Tibial nerve (tissue), 4 donors: ENCODE measurements at places on chromosomes 4 and X. TPM values are rescaled to one million over a fixed set of nuclear protein-coding genes. Genes with fewer than 3 reads are reported as not detected.
A peak's percentile ranks its signal among the peaks of the same experiment; 100 is the strongest.

GRCh38 chr4:164512124-164512523 lies 241.8 kb upstream of the SMIM31 start:
- H3K4me1 ChIP-seq: no peaks in the 10 kb centered on the region
- no peak overlapping the region for H3K4me3 ChIP-seq
- no peaks in the 10 kb centered on the region for H3K27me3 ChIP-seq
- no peak for DNase-seq
- H3K36me3 ChIP-seq: no peaks in the 10 kb centered on the region

DNA sequence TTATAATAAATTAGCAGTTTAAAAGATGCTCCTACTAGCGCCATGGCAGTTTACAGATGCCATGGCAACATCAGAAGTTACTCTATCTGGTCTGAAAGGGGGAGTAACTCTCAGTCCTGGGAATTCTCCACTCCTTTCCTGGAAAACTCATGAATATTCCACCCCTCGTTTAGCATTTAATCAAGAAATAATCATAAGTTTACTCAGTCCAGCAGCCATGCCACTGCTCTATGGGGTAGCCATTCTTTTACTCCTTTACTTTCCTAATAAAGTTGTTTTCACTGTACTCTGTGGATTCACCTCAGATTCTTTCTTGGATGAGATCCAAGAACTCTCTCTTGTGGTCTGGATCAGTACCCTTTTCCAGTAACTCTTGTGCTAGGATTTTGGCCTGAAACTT lies 52.3 kb downstream of the GUCY1B1 start:
- H3K4me3 ChIP-seq: no peak overlapping the region
- no peaks in the 10 kb centered on the region for H3K36me3 ChIP-seq
- no peaks in the 10 kb centered on the region for H3K27me3 ChIP-seq
- H3K27ac ChIP-seq: no peak overlapping the region

SLIT2 gene
- total RNA-seq: 51.3 TPM

- no peak overlapping the region for H3K4me3 ChIP-seq
- no peaks in the 10 kb centered on the region for H3K36me3 ChIP-seq
- H3K4me1 ChIP-seq: peaks cover 16% of the 10 kb centered on the region
- H3K27ac ChIP-seq: no peak overlapping the region
- DNase-seq: no peak
- no peaks in the 10 kb centered on the region for H3K27me3 ChIP-seq
These were observed 169.6 kb downstream of the CAMK2D start for GRCh38 chr4:113591982-113592381.

P2RY4 gene
- total RNA-seq: 0.84 TPM

DNA sequence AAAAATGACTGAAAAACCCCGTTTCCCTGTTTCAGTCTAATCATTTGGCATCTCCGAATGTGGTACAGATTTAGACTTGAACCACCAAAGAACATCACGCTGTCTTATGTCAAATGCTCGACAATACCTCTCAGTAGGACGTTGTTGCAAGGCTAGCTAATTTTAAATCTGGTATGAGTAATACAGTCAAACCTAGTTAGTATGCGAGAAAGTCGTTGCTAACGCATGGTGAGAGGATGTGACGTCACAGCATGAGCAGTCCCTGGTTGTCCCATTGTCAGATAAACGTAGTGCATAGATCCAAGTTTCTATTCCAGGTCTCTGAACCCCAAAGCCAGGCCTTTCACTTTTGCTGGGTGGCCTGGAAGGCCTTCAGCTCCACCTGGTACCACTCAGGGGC lies 44.7 kb downstream of the SETD7 start:
- H3K36me3 ChIP-seq: no peaks in the 10 kb centered on the region
- H3K4me1 ChIP-seq: peaks cover 5% of the 10 kb centered on the region
- DNase-seq: no peak
- no peak overlapping the region for H3K27ac ChIP-seq
- no peaks in the 10 kb centered on the region for H3K27me3 ChIP-seq
- H3K4me3 ChIP-seq: no peak overlapping the region

- H3K36me3 ChIP-seq: no peaks in the 10 kb centered on the region
- H3K4me3 ChIP-seq: no peak overlapping the region
- no peak overlapping the region for H3K27ac ChIP-seq
- H3K4me1 ChIP-seq: no peaks in the 10 kb centered on the region
- DNase-seq: no peak
These were observed 90.2 kb downstream of the CPZ start for GRCh38 chr4:8682725-8683124.

GRCh38 chrX:76454456-76454927 lies 27.0 kb downstream of the MAGEE1 start:
- DNase-seq: no peak
- H3K27ac ChIP-seq: no peak overlapping the region
- no peaks in the 10 kb centered on the region for H3K36me3 ChIP-seq
- no peaks in the 10 kb centered on the region for H3K4me1 ChIP-seq

- H3K4me3 ChIP-seq: peak overlapping the region; percentile 12
- no peaks in the 10 kb centered on the region for H3K27me3 ChIP-seq
- H3K4me1 ChIP-seq: no peaks in the 10 kb centered on the region
- H3K27ac ChIP-seq: no peak overlapping the region
These were observed 46.3 kb downstream of the TEX13B start for GRCh38 chrX:107935664-107936433.

MAGEA12 gene
- not detected for total RNA-seq

PPARGC1A gene
- 5.9 TPM for total RNA-seq

DNA sequence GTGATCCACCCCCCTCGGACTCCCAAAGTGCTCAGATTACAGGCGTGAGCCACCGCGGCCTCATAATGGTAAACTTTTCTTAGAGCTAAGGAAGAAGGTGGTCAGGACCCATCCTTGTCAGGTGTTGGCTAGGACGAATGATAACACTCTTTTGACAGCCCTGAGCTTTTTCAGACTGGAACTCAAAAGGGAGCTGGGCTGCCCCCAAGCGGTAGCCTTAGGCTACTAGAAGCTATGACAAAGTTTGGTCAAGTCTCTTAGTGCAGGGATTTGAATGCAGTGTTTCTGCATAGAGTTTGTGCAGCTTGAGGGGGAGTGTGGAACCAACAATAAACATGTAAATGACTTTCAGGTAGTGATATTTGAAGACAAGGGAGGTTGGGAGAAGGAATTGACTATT lies 11.8 kb upstream of the HSD17B10 start:
- peaks cover 47% of the 10 kb centered on the region for H3K27me3 ChIP-seq
- DNase-seq: no peak
- H3K4me1 ChIP-seq: no peaks in the 10 kb centered on the region
- no peaks in the 10 kb centered on the region for H3K36me3 ChIP-seq
- H3K27ac ChIP-seq: no peak overlapping the region
- no peak overlapping the region for H3K4me3 ChIP-seq

EGFL6 gene
- not detected for total RNA-seq

JCHAIN gene
- 17.4 TPM for total RNA-seq

- H3K36me3 ChIP-seq: no peaks in the 10 kb centered on the region
- no peaks in the 10 kb centered on the region for H3K27me3 ChIP-seq
- no peak for DNase-seq
- H3K27ac ChIP-seq: no peak overlapping the region
- H3K4me3 ChIP-seq: no peak overlapping the region
These were observed 37.4 kb downstream of the CXorf58 start for GRCh38 chrX:23945206-23945605.

DNA sequence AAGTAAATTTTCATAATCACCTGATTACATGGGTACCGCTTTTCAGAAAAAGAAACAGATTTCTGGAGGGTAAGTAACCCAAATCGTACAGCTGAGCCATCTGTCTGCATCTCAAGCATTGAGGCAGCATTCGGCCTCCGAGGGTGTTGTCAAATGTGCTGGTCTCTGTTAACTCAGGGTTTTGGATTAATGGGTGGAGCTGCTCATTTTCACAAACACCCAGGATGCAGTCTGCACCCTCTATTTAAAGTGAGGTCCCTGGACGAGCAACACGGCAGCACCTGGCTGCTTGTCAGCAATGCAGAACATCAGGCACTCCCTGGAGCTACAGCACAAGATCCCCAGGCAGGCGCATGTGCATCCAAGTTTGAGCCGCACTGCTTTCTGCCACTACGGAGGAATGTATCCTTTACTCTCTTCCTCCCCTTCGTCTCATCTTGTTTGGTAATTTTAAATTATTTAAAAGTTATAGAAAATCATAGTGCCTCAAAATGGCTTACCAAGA lies 24.7 kb upstream of the NAP1L5 start:
- no peak overlapping the region for H3K27ac ChIP-seq
- no peak for DNase-seq
- H3K4me1 ChIP-seq: no peaks in the 10 kb centered on the region
- H3K4me3 ChIP-seq: no peak overlapping the region
- H3K36me3 ChIP-seq: no peaks in the 10 kb centered on the region

- peaks cover 22% of the 10 kb centered on the region for H3K4me1 ChIP-seq
- no peaks in the 10 kb centered on the region for H3K27me3 ChIP-seq
- no peak for DNase-seq
- H3K36me3 ChIP-seq: no peaks in the 10 kb centered on the region
- H3K4me3 ChIP-seq: no peak overlapping the region
These were observed 290.3 kb downstream of the LDB2 start for GRCh38 chr4:16608123-16608522.

DNA sequence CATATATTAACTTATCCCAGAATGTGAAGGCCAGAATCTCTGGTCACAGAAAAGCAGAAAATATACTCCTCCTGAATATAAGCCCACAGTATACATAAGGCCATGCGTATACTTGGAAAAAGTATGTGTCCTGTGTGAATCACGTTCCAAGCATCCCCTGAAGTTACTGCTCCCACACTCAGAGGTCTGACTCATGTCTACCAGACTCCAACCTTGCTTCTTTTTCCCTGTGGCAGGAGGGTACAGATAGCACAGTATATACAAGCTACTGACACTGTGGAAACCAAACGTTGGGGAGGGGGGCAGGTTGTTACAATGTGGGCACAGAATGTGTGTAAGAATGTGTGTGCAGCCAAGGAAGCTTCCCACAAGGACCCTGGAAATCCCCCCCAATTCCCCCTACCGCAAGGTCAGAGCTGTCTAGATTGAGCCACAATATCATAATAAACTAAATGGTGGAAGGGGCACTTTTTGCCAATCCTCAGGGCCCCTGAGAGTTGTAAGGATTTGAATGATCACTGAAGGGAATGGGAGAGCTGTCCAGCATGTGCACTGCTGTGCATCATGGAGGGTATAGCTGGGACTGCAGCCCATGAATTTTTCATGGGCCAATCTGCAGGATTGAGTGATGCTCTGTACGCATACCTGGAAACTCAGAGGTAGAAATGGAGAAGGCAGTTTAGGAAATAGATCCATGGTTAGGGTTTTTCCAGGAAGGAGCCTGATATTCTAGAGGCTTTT lies 7.4 kb upstream of the RELL1 start:
- H3K27ac ChIP-seq: no peak overlapping the region
- H3K4me1 ChIP-seq: no peaks in the 10 kb centered on the region
- no peak for DNase-seq
- H3K36me3 ChIP-seq: no peaks in the 10 kb centered on the region
- H3K27me3 ChIP-seq: no peaks in the 10 kb centered on the region

- no peak overlapping the region for H3K27ac ChIP-seq
- H3K4me1 ChIP-seq: no peaks in the 10 kb centered on the region
- H3K36me3 ChIP-seq: no peaks in the 10 kb centered on the region
- H3K4me3 ChIP-seq: no peak overlapping the region
- no peaks in the 10 kb centered on the region for H3K27me3 ChIP-seq
These were observed 20.7 kb upstream of the ZNF185 start for GRCh38 chrX:152876931-152877840.

DNA sequence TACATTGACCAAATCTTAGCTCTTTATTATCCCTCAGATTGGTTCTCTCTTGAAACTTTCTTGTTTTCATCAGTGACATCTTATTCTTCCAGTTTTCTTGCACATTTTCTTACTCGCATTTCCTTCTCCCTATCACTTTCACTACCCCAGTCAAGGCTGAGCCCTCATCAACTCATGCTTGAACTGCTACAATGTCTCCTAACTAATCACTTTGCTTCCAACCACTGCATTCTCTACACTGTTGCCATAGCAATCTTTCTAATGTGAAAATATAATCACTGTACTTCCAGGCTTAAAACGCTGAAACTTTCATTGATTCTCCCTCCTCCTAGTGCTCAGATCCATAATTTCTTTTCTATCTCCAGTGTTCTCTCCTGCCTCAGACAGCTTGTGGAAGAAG lies 22.2 kb upstream of the LPAR4 start:
- no peaks in the 10 kb centered on the region for H3K4me1 ChIP-seq
- H3K27ac ChIP-seq: no peak overlapping the region
- no peak for DNase-seq
- no peak overlapping the region for H3K4me3 ChIP-seq
- H3K36me3 ChIP-seq: no peaks in the 10 kb centered on the region

CT45A5 gene
- total RNA-seq: not detected

- no peaks in the 10 kb centered on the region for H3K27me3 ChIP-seq
- no peaks in the 10 kb centered on the region for H3K36me3 ChIP-seq
- H3K27ac ChIP-seq: no peak overlapping the region
- H3K4me1 ChIP-seq: no peaks in the 10 kb centered on the region
These were observed 2.9 kb downstream of the NOCT start for GRCh38 chr4:139018501-139018900.

GRCh38 chr4:107497054-107497453 lies 223.0 kb downstream of the PAPSS1 start:
- no peak for DNase-seq
- no peaks in the 10 kb centered on the region for H3K36me3 ChIP-seq
- no peak overlapping the region for H3K4me3 ChIP-seq
- no peak overlapping the region for H3K27ac ChIP-seq
- H3K4me1 ChIP-seq: no peaks in the 10 kb centered on the region

DNA sequence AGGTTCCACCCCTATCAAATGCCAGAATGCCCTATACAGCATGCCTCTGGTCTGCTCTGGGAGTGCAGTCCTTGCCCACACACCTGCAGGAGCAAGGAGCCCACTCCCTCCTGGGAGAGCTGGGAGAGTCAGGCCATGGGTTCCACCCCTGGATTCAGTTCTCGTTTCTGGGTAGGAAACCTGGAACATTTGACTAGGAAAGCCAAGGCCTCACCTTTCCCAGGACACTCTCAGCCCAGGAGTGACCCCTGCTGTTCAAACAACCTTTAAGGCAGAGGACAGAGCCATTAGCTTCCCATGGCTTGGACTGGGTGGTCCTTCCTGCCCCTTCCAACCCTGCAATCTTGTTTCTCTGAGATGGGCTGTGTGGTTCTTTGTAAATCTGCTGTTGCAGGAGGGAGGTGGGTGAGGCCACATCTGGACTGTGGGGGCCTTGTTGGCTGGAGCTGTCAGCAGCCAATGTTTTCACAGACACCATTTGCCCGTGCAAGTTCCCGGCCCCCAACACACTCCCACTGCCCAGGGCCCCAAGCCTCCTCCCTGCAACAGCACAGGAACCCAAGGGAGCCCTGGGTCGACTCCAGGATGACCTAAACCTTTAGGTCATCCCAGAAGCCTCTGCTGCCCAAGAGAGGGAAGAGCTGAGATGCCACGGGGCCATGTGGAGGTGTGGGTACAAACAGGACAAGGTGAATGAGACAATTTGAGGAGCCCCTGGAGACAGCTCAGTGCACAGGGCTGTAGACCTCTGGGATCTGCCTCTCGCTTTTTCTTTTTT lies 104.4 kb downstream of the PJA1 start:
- H3K27ac ChIP-seq: no peak overlapping the region
- no peaks in the 10 kb centered on the region for H3K27me3 ChIP-seq

- H3K4me1 ChIP-seq: no peaks in the 10 kb centered on the region
- no peak for DNase-seq
- no peak overlapping the region for H3K4me3 ChIP-seq
- H3K27me3 ChIP-seq: no peaks in the 10 kb centered on the region
- H3K36me3 ChIP-seq: no peaks in the 10 kb centered on the region
These were observed 43.2 kb downstream of the ANOS1 start for GRCh38 chrX:8688776-8689175.

GPR173 gene
- total RNA-seq: 7.9 TPM

FMR1NB gene
- total RNA-seq: not detected

GRCh38 chr4:11415409-11416070 lies 13.2 kb downstream of the HS3ST1 start:
- H3K36me3 ChIP-seq: no peaks in the 10 kb centered on the region
- H3K27ac ChIP-seq: no peak overlapping the region
- H3K4me3 ChIP-seq: no peak overlapping the region
- DNase-seq: no peak
- no peaks in the 10 kb centered on the region for H3K27me3 ChIP-seq
- no peaks in the 10 kb centered on the region for H3K4me1 ChIP-seq
